T47D (cell line): ENCODE measurements at places on chromosomes 13 and 19.

GRCh38 chr19:40357640-40358039 lies 9.1 kb downstream of the PLD3 start:
- no peak for DNase-seq

DNA sequence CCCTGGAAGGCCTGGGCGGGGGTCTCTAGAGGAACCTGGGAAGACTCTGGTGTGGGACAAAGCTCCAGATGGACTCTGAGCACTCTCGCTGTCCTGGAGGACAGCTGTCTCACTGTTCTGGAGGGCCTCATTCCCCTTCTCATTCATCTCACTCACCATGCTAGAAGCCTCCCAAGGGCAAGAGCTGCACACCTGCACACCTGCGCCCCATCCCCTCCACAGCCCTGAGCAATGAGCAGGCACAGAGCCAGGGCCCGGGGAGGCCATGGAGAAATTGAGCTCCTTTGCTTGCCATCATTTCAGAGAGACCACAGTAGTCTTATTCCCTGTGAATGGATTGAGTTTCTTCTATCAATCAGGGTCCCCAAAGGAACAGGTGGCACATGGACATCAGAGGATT lies 1168.5 kb downstream of the UQCRFS1 start:
- DNase-seq, result no peak

DNA sequence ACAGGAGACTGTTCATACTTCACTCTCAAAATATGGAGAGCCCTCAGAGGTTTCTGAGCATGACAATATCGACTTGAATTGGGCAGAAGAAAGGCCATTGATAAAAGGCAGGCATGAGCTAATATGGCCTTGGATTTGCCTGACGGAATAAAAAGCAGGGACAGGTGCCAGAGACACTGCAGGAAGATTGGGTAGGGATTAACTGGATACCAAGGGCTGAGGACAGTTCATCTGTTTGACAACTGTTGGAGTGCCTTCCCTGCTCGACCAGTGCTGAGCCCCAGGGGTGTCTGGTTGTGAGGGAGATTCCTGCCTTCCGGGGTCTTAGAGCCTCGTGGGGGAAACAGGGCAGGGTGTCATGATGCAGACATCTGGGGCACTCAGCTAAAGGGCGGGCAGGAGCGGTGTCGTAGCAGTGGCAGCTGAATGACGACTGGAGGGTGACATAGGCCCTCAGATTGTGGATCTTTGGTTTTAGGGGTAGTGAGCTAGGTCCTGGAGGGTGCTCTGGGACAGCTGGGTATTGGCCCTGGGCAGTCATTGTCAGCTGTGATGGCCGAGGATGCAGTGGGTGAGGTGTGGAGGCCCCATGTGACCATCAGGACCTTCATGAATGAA lies 12.3 kb downstream of the GATAD2A start:
- no peak for DNase-seq

DNA sequence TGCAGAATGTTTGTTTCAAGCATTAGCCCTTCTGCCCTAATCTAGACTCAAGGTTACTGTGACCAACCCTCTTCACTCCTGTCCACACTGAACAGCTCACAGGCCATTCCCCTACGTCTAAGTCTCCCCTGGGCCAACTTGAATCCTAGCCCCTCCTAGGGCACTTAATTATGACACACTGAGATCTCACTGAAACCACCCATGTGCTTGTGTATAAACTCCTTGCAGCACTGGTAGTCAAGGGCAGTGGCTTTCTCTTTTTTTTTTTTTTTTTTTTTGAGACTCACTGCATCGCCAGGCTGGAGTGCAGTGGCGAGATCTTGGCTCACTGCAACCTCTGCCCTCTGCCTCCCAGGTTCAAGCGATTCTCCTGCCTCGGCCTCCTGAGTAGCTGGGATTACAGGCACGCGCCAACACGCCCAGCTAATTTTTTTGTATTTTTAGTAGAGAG lies 1.9 kb upstream of the AKT2 start:
- DNase-seq, result no peak

GRCh38 chr13:57624565-57625435 lies 6.7 kb upstream of the PCDH17 start:
- peak; percentile 83 for DNase-seq

GRCh38 chr13:110162866-110163658 lies 143.9 kb downstream of the COL4A1 start:
- no peak for DNase-seq

DNA sequence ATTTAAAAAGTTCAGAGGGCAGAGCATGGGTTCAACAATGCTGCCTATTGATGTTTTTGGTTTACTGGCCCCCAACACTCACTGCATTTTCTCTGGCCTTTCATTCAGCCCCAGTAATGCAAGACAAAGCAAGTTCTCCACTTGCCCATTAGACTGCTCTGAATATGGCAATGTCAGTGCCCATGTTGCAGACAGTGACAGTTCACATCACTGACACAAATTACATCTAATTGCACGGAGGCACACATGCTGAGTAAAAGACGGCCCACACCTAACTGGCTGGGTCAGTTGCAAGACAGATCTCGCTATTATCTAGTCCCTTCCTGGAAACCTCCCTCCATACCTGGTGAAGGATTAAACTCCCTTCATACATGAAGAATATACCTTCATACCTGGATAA lies 54.0 kb downstream of the ENOX1 start:
- DNase-seq, result no peak

- no peak for DNase-seq
Measured at GRCh38 chr19:34366738-34367623, 2.0 kb downstream of the GPI start.

DNA sequence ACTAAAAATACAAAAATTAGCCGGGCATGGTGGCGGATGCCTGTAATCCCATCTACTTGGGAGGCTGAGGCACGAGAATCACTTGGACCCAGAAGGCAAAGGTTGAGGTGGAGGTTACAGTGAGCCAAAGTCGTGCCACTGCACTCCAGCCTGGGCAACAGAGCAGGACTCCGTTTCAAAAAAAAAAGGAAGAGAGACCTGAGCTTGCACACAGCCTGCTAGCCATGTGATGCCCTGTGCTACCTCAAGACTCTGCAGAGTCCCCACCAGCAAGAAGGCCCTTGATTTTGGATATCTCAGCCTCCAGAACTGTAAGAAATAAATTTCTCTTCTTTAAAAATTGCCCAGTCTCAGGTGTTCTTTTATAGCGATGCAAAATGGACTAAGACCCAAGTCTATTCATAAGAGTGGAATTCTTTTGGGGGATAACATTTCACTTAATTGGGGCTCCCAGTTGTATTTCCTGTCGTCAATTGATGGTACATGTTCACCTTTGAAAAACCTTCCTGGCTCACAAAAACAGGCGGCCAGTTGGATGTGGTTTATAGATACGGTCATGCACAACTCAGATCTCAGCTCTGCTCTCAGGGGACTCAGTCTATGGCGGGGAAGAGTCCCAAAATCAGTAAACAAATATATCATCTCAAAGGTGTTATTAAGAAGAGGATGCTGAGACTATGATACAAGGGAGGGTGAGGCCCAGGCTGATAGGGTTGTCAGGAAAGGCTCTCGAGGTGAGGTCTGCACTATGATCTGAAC lies 2.4 kb upstream of the CHERP start:
- no peak for DNase-seq

DNA sequence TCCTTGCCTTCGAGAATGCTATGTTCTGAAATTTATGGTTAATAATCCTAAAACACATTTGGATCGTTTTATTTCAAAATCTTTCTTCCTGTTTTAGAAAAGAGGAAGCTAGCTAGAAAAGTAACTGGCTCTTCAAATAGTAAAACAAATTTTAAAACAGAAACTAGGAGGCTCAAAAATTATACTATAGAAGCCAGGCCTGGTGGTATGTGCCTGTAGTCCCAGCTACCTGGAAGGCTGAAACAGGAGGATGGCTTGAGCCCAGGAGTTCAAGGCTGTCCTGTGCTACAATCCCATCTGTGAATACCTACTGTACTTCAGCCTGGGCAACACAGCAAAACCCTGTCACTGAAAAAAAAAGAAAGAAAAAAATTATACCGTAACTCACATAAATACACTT lies 57.9 kb downstream of the ELF1 start:
- no peak for DNase-seq

DNA sequence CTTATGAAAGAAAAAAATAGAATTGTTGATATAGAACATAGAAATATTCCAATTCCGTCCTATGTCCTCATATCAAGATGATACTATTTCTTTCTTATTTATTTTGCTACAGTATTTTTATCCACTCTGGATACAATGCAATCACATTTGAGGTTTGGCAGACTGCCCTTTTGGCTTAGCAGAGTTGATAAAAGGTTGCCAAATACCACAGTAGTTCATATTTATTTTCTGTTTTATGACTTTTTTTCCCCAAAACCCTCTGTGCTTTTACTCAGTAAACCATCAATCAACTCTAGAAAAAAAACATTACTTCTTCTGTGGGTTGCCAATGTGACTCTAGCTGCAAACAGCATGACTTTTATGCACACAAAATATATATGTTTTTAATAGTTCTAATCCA lies 424.5 kb downstream of the PCDH9 start:
- DNase-seq, result no peak

- DNase-seq, result no peak
Measured at GRCh38 chr13:33884531-33885220, 66.7 kb downstream of the RFC3 start.

GRCh38 chr19:17626456-17627015 lies 61.6 kb downstream of the UNC13A start:
- DNase-seq, result no peak

GRCh38 chr19:7263521-7263920 lies 30.7 kb downstream of the INSR start:
- DNase-seq, result no peak

DNA sequence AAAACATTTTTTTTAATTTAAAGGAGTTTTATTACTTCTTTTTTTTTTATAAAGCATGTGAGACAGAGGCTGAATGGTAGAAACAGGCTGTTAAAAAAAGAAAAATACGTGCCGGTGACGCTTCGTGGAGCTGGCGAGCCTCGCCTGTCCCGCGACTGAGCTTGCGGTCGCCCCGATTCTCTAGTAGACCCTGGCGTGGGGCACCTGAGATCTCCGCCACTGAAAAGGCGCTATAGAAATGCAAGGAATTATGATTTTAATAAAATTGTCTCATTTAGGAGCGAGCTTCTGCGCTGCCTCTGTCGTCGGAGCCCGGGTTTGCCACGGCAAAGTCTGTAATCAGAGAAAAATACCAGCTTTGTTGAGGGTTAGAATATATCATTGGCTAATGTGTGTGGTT lies 18.4 kb downstream of the NFIX start:
- DNase-seq, result no peak

GRCh38 chr13:50887151-50887550 lies 22.4 kb upstream of the RNASEH2B start:
- no peak for DNase-seq

DNA sequence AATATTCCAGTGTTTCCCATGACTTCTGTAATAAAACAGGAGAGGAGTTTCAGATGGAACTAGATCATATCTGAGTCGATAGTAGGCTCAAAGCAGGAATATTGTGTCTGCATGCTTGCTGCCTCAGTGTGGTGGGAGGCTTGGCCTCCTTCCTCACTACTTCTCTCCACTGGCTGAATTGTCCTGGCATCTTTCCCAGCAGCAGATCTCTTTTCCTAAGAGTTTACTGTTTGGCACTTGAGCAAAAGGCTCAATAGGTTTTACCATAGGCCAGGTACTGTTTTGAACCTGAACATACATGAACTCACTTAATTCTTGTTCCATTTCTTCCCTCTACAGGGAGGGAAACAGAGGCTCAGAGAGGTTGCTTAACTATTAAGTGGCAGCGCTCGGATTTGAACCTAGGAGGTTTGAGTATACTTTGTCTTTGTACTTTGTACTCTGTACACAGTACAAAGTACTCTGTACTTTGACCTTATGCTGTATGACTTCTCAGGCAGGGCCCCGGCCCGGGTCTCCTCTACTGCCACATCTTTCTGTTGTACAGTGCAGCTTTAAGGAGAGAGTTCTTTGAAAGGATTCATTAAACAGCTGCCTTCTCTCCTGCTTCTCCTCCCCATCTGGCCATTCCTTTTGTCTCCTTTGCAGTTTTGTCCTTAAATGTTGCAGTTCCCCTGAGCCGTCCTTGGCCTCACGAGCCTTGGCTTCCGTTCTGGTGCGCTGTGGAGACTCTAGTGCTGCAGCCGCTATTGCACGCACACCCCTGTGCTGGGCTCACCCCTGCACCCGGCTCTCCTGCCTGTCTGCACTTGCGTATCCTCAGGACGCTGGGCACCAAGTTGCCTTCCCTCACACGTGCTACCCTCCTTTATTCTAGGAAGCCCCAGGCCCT lies 8.1 kb downstream of the B3GLCT start:
- no peak for DNase-seq

- no peak for DNase-seq
Measured at GRCh38 chr13:25180775-25181537, 8.9 kb upstream of the AMER2 start.

DNA sequence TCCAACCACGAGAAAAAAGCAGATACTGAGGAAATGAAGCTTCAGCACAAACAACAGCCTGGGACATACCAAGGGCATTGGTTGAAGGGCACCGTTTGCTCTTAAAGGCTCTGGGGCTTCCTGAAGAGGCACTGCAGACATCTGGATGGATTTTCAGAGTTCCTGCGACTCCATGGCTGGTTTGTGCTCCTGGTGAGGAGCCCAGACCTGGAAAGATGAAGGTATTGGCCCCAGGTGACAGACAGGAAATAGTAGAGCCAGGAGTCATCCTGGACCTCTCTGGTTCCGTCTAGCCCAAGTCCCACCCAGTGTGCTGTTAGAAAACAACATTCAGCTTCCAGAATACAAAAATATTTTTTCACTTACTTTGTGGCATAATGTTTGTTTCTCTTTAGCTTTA lies 6.3 kb downstream of the IL17D start:
- no peak for DNase-seq

DNA sequence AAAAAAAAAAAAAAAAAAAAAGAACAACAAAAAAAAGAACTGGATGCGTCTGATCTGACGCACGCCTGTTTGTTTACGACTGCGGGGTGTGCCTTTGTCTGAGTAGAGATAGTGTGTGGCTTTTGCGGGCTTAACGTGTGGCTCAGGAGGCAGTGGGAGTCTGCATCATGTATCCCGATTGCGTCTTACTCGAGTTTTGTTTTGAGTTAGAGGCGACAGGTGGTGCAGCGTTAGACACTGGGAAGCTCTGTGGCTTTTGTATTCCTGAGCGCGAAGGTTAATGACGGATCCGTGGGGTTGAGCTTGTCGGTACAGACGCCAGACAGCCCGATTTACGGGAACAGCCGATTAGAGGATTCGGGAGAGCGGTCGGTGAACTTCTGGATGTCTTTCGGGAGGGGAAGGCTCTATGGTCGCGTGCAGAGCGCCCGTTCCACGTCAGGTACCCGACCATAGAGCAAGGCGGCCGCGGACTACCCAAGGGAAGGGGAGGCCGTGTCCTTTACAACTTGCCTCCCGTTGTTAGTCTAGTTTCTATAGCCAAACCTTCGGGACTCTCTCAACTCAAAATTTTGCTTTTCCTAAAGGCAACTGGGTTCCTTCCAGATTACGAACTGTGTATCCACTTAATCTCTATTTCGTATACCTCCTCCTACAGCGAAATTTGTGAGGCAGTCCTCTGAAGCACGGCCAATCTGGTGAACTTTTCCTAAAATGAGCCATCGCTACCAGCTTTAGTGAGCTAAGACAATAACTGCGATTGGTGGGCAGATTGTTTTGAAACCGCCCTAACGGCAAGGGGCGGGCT lies 926 bp upstream of the HNRNPUL1 start:
- no peak for DNase-seq
